Hematopoietic multipotent progenitor cell treated with erythropoietin and hydrocortisone succinate and interleukin-3 and kit ligand, for 6 days (in vitro differentiated cells): ENCODE measurements at places on chromosomes 7 and 10.

DNA sequence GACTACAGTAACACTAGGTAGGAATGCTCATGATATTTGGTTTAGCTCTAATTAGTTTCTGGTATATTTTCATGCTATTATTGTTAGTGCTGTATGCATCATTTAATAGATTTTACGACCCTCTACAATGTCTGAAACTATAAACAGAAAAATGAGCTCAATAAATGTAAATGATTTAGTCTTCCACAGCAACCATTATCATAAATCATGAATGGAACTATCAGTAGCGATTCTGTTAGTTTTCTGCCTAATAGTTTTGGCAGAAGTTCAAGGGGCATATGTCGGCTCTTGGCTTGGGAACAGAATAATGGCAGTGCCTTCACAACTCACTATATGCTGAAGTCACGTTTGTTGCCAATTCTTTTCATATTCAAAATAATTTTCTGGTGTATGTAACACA is 494.8 kb downstream of the PARD3 start:
- DNase-seq, result no peak

- peak; percentile 74 for DNase-seq
Observed at GRCh38 chr10:118259288-118259906, 82.7 kb downstream of the FAM204A start.

GRCh38 chr10:70778267-70778924 is 6.8 kb downstream of the TBATA start:
- no peak for DNase-seq

- peak; percentile 59 for DNase-seq
Observed at GRCh38 chr7:50774319-50774718, 8.4 kb downstream of the GRB10 start.

DNA sequence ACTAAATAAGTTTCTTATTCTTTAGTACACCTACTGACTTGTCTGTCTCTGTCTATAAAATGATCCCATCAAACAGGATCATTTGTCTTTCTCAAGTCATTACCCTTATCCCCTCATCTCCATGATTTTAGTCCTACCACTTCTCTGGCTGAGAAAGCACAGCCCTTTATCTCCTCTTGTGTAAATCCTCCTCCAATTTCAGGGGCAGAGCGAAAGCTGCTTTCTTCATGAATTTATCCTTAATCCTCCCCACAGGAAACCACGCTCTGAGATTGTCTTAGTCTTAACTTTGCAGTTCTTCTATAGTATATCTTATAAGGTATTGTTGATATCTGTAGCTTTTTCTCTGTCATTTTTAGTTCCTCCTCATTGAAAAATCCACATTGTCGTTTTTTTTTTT is 239.7 kb upstream of the PLXDC2 start:
- no peak for DNase-seq

DNA sequence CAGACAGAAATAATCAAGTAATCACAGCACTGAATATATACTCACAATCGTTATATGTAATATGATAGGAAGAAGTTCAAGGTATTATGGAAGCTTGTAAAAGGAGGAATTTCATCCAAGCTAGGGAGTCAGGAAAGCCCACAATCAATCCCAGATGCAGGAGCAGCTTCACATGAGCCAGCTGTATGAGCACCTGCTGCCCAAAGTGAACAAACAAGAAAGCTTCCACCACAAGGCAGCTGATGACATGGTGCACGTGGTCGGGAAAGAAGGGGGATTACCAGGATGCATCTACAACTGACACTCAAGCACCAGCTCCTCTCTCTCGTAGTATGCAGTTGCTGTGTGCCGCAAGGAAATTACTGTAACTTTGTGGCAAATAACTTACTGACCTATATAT is 225.2 kb downstream of the XPNPEP1 start:
- DNase-seq, result no peak

- DNase-seq, result peak; percentile 60
Observed at GRCh38 chr7:31735991-31736982, 49.3 kb downstream of the PPP1R17 start.

DNA sequence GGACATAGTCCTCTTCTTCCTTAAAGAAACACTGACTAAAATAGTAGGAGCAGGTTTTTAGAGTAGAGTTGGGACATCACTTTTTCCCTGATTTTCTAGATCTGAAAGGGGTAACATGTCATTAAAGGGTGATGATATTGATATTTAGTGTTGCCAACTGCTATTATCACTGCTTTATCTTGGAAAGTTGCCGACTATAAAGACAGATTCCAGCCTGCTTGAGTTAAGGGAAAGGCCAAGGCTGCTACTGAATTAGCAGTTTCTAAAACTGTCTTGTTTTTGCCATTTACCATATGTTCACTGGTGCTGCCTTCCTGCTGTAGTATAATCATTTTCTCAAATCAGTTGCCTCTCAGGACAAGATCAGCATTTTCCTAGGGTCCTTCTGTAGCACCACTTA is 29.7 kb downstream of the AP3M1 start:
- DNase-seq, result no peak

DNA sequence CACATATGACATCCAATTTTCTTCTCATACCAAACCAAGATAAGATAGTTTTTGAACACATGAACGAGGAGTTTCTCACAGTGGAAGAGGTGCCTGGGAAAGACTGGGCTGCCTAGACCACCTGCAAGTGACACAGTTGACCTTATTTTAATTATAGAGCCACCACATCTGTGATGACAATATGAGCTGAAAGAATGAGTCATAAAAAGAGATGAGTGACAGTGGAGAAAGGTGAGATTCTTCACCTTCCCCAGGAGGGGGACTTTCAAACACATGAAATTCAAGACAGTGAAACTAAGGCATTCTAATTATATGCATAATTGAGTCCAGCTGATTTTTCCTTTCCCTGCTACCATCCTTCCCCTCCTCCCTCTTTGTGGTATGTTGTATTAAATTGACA is 475.5 kb downstream of the NXPH1 start:
- DNase-seq, result no peak

DNA sequence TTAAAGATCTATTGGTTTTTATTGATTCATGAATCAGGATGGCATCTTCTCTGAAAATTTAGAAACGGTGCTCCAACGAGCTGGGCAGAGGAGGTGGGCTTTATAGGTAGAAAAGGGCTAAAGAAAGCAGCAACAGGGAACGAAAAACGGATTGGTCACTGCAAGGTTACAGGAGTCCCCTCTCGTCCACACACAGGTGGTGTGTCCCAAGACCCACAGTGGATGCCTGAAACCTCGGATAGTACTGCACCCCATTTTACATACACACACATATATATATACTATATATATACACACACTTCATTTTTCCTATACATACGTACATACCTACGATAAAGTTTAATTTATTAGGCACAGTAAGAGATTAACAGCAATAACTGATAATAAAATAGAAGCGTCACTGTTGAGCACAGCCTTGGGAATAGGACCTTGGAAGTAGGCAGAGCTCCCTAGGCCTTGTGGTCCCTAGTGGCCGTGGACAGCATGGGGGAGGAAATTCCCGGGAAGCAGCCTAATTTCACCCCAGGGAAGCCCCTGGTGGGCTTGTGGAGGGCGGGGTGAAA is 737 bp upstream of the NUB1 start:
- DNase-seq, result no peak

GRCh38 chr10:784403-785088 is 95.1 kb upstream of the DIP2C start:
- peak; percentile 30 for DNase-seq

- no peak for DNase-seq
Observed at GRCh38 chr10:100566561-100566960, 30.8 kb downstream of the HIF1AN start.

GRCh38 chr7:22204312-22204711 is 152.6 kb downstream of the RAPGEF5 start:
- no peak for DNase-seq
